ENCODE measurements at places on chromosomes 5 and 9.

DNA sequence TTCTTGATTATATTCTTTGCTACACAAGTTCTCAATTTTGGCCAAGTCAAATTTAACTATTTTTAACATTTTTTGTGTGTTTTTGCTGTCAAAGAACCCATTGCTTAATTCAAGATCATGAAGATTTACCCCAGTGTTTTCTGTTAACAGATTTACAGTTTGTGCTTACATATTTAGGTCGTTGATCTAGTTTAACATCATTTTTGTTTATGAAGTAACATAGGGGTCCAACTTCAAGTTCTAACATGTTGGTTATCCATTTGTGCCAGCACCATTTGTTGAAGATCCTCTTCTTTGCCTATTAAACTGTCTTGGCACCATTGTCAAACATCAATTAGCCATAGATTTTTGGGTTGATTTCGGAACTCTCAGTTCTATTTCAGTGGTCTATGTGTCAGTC is 71.0 kb downstream of the CCDC192 start:
- no peak for DNase-seq

- DNase-seq: no peak
Measured at GRCh38 chr9:7119612-7120011, 361.8 kb downstream of the KDM4C start.

DNA sequence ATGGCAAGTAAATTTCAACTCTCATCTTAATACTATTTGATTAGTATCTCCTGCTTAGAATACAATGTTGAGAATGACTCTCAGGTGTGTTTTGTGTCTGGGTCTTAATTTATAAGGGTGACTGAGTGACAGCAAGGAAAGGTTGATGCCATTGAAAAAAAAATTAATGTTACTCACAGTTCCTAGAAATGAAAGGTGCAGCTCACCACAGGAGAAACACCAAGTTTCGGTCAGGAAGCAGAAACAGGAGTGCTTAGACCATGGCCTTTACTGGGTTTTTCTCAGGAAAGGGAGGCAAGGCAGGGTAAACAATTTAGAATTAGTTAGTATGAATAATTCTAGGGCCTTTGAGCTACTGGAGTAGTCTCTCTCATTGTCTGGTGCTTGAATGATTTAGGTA is 159.2 kb upstream of the C9orf72 start:
- DNase-seq: no peak

- DNase-seq: no peak
Measured at GRCh38 chr5:105475401-105475800, 1912.8 kb upstream of the NUDT12 start.

Measured in amniotic epithelial cell (primary cell).